Activated gamma-delta T cell treated with anti-CD3 and anti-CD28 coated beads, Interleukin-2, amount 50 U/mL, for 16 hours (primary cell): ENCODE measurements at places on chromosomes 7 and 10.

GRCh38 chr7:33685981-33686683 lies 219.2 kb upstream of the BMPER start:
- DNase-seq = no peak

DNA sequence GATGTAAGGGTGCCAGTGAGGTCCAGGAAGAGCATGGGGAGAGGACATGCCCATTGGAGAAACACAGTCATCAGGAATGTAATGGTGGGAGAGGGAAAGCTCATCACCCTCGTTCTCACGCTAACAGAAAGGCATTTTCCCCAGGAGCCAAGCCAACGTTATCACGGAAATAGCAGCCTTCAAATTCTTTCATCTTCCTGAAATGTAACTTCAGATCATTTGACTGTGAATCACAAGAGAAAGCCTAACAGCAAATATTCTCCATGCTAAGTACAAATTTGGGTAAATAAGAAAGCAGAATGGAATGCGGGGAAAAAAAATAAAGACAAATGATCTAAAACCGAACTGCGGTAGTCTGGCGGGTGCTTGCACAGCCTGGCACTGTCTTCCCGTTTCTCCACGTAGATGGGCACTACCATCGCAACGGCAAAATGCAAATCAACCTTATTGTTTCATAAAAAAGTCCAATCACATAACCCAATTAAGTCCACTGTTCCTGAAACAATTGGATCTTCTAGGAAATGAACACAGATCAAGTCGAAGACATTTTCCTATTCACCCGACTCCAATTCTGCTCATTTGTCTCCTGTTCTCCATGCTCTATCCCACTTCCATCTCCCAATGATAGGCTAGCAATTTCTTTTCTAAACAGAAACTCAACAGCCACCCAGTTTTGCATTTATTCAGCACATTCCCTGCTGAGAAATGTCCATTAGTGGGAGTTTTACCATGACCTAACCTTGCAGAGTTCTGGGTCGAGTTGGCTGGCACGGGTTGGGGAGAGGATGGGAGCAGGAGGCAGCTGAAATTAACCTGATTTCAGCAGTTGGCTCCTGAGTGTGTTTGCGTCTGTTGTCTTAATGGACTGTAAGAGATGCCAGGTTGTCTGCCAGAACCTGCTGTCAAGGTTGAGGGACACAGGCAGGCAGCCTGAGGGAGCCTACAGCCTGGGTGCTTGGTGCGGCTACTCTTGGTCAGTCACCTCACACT lies 74.6 kb upstream of the FRMD4A start:
- DNase-seq = no peak

GRCh38 chr7:38476764-38477163 lies 154.4 kb downstream of the AMPH start:
- DNase-seq = no peak

DNA sequence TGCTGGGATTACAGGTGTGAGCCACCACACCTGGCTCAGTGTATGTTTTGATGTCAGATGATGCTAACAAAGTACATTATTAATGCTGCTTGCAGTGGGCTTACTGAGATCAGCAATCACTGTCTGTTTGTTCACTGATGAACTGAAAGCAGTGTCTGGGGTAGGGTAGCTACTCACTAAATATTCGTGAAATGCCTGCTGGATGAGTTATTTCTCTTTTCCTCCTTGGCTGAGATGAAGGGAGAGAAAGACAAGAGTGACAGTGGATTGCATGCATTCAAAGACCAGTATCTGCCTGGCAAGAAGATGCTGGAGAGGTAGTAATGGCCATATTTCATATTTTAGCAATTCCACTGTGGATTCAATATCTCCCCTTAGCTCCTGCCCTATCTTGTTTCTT lies 32.3 kb downstream of the FAM107B start:
- DNase-seq = no peak

DNA sequence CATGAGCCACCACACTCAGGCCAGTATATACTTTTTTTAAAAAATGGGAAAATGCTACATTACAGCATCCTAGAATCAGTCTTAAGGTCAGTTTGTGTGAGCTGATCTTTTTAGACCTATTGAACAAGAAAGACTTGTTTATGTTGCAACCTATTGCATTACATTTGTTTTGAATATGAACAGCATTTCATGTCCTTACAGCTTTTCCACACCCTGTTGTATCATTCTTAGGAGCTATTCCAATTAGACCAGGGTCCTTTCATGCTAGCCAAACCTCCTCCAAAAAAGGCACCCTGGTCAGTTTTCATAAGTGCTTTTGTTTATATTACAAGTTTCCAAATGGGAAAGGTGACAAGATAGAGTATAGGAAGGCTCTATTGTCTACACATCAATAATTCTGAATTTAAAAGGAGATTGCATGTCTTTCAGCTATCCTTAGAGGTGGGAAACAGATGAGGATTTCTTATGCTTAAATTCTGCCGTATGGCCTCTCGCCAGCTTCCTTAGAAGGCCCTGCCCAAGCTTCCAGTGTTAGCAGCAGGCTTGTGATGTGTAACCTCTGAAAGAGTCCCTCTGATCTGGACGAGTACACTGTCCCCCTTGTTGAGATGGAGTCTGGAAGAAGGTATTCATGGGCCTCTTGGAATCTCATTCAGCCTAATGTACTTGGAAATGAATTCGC lies 171.9 kb downstream of the OTUD1 start:
- no peak for DNase-seq

GRCh38 chr10:96906864-96907263 lies 74.8 kb downstream of the LCOR start:
- no peak for DNase-seq

GRCh38 chr10:47323087-47323486 lies 833 bp downstream of the GDF2 start:
- no peak for DNase-seq

DNA sequence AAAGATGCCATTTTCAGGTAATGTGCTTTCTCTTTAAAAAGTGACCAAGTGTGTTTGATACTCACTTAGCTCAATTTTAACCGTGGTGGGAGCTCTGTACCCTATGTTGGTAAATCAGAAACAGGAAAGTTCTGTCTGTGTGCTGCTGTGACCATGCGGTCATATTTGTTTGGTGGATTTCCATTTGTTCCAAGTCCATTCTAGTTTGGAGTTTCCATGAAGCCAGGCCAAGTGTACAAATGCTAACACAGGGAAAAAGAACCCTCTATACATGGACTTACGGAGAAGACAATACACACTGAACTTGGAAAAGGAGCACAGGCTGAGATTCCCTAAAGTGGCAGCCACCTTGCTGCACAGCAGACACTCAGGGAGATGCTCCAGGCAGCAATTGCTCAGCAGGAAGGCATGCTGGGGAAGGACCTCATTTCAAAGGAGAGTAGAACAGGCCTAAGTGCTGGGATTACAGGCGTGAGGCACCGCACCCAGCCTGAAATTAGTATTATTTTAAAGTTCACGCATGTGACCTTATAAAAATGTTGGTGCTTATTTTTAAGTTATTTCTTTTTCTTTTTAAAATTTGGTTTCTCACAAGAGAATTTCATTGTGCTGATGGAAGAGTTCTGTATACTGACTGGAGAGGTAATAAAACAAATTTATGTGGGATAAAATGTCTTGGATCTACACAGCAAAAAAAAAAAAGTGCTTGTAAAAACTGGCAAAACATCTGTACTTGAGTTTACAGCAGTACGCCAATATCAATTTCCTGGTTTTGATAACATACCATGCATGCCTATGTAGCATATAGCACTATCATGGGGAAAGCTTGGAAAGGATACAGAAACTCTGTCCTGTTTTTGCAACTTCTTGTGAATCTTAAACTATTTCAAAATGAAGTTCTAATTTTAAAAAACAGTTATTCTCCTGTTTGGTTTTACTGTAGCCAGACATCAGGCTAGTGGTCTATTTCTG lies 436.2 kb downstream of the KCNMA1 start:
- no peak for DNase-seq

DNA sequence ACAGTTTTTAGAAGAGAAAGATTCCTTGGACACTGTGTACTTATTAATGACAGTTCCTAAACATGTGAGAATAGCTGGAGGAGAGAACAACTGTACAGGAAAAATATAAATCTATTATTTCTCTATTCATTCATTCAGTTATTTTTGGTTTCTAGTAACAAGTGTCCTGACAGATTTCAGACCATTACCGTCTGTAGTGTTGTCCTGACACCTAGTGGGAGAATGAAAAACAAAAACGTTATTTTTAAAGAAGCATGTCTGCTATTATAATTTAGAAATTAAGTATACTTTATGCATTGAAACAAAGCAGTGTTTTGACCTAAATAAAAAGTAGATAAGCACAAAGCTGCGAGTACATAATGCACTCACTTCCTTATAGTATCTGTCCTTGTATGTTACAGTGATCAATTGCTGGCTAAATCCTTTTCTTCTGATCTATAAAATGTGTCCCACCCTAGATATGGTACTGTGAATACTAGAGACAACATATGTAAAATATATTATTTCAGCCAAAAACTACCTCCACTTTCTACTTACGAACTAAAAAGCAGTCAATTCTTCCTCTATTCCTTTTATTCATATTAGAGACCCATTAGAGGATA lies 575.6 kb downstream of the ARL4A start:
- DNase-seq = no peak

GRCh38 chr7:139591550-139592195 lies 68.2 kb downstream of the CLEC2L start:
- DNase-seq = no peak

DNA sequence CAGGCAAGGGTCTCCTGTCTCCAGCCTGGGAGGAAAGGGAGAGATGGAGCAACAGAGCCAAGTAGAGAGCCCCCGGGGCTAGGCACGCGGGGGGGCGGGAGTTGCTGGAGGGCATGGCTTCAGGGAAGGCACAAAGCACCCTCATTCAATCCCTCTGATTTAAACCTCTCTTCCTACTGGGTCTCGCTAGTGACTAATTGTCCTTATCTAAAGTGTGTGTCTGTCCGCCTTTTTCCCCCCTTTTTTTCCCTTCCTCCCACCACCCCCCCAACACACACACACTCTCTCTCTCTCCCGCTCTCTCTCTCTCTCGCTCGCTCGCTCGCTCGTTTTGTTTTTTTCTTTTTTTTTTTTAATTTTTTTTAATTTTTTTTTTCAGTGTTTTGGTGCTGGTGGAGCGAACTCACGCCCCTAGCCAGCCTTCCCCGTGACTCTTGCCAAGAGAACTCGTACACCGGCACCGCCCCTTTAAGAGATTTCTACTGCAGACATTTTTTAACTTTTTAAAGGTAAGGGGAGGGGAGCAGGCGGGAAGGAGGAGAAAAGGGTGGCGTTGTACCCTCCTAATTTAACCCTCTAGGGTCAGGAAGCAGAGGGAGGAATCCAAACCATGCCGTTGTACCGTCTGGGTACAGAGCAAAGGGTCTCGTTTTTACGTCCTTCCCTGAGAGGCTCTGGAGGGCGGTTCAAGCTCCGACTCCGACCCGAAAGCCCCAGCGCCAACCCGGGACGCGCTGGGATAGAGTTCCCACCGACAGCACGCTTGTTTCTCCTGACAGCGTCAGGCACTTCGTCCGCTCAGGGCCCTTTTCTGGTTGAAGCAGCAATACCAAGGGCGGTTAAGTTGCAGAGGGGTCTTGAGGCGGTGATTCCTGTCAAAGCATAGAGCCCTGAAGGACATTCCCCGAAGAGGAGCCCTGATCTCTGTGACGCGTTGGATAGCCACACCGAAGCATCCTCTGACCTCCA lies at the start of gene HPSE2:
Gene HPSE2, minus strand, starts transcription at position 195 of the 969 bp plus-strand sequence.
- no peak for DNase-seq

DNA sequence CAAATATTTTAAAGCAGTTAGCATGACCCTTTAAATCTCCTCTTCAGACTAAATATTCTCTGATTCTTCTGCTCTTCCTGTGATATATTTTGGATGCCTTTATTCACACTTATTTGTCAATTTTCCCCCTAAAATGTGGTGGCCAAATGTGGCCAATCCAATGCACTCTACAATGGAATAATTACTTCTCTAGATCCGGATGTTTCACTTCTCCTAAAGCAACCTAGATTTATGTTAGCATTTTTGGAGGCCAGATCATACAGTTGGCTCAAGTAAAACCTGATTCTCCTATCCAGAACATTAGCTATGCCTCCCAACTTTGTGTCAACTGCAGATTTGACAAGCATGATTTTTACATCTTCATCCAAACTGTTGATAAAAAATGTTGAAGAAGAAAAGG lies 153.7 kb downstream of the CREB5 start:
- no peak for DNase-seq

DNA sequence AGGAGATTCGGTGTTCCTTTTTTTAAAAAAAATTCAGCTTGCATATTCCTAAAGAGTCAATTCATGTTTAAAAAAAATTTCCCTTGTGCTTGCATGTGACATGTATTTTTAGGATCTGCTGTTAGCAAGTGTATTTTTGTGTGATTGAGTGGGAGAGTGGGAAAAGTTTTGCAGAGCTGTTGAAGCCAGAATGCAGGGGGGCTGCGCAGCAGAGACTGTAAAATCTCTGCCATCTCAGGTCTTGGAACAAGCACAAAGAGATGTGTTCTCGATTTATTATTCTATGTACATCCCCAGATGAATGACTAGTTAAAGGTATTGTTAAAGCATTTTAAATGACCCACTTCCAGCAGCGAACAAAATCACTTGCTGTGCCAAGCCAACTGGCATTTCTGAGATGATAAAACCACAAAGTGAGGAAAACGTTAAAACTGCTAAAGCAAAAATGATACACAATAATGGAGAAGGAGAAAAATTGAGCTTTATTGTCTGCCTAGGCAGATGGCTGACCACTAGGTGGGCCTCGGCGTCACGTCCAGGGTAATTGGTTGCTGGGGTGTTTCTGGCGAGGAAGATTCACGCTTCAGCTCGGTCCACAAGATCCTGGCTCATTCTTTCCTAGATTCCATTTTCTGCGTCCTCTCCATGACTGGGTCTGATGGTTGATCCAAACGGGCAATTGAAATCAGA lies 67.0 kb upstream of the ATRNL1 start:
- DNase-seq = no peak

DNA sequence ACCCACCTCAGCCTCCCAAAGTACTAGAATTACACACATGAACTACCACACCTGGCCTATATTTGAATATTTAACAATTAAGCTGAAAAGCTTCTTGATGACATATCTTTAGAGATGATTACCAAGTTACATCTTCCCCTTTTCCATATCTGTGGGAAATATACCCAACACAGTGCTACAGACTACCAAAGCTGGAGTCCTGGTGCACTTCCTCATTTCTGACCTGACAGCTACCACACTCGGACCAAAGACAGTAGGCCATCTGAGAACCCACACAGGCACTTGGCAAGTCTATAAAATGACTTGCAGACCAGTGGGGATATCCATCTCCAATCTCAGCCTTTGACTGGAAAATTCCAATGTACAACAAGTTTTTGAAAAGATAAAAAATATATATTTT lies 270.4 kb upstream of the KLF14 start:
- DNase-seq = no peak
